Right renal pelvis (tissue), 4 donors: ENCODE measurements at places on chromosomes 6 and 20. TPM values are rescaled to one million over a fixed set of nuclear protein-coding genes. Genes with fewer than 3 reads are reported as not detected.

DNA sequence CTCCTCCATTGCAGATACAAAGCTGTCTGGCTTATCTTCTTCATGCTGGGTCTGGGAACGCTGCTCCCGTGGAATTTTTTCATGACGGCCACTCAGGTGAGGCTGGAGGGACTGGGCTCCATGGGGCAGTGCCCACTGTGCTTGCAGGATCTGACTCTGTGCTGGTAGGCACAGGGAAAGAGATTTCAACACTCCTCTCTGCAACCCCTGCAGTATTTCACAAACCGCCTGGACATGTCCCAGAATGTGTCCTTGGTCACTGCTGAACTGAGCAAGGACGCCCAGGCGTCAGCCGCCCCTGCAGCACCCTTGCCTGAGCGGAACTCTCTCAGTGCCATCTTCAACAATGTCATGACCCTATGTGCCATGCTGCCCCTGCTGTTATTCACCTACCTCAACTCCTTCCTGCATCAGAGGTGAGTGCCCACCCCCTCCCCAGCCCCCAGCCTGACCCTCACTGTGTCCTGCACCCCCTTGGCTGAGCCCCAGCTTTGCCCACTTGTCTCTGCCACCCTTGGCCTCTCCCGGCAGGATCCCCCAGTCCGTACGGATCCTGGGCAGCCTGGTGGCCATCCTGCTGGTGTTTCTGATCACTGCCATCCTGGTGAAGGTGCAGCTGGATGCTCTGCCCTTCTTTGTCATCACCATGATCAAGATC lies 6.1 kb downstream of the SLC29A1 start:
- no peak for DNase-seq

GRCh38 chr6:89438248-89438647 lies 5.3 kb downstream of the ANKRD6 start:
- no peak for DNase-seq

DNA sequence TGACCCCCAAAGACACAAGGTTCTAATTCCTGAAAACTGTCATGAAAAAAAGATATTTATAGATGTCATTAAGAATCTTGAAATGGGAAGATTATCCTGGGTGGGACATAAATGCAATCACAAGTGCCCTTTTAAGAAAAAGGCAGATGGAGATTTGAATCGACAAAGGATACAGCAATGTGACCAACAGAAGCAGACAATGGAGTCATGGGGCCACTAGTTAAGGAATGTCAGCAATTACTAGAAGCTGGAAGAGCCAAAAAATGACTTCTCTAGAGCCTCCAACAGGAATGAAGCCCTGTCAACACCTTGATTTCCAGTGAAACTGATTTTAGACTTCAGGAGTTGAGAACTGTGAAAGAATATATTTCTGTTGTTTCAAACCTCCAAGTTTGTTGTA lies 448.5 kb downstream of the MEI4 start:
- no peak for DNase-seq

GRCh38 chr6:97586344-97586743 lies 303.3 kb upstream of the MMS22L start:
- no peak for DNase-seq

DNA sequence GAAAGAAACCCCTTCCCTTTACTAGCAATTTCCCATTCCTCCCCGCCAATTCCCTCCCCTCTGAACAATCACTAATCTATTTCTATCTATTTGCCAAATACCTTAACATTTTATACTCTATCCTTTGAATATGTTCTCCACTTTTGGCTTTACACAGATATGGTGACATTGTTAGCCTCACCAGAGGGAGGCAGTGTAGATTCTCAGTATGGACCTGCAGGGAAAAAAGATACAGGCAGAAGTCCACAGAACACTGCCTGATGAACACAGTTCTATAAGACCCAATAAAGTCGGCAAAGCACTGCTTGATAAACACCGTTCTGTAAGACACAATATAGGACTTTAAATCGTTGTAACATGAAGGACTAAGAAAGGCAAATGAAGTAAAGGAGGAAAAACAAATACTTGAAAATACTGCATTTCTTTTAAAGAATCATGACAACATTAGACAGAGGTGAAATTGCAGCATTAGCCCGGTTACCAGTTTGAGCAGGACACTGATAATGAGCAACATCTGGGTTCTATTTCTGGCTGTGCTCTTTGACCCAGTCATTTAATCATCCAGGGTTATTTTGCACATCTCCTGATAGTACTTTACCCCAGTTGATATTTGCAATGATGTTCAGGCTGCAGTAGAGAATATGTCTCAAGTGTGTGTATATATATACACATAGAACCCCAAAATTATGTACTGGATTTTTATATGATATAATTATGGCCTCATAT lies 296.8 kb downstream of the UTRN start:
- DNase-seq: no peak

DNA sequence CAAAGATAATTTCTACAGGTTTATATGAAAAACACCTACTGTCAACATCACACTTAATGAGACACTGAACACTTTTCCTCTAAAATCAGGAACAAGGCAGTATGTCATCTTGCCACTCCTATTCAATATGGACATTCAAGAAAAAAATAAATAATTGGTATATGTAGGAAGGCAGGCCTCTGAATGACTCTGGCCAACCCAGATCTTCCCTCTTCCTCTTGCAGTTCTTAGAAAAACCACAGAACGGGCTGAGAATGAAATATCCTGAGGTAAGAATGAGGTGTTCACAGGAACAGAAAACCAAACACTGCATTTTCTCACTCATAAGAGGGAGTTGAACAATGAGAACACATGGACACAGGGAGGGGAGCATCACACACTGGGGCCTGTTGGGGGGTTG lies 1207.2 kb upstream of the CITED2 start:
- no peak for DNase-seq

DNA sequence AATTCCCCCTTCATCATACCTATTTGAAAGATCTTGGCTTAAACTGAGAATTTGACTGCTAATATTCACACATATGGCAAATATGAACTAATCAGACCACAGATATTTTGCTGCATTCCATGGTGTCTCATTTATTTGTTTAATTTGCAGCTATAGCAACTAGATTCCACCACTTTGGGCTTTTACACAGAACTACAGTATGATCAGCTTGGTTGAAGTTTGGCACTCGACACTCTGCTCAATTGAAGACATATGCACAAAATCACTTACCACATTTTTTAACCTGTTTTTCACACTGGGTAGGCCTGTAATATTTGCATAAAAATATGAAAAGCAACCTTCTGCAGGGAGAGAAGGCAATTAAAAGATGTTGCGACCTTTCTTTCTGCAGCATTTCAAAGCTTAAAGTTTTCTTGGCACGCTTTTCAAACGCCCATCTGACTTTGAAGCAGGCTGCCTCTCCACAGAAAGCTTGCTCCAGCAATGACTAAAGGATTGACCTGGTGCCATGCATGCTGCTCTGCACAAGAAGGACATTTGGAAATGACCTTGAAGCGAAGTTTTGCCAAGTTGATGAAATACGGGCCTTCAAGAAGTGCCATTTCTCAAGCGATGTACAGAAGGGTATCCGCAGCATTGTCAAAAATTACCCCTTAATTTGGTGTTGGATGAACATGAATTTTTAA lies 126.7 kb downstream of the AIG1 start:
- DNase-seq: no peak

DNA sequence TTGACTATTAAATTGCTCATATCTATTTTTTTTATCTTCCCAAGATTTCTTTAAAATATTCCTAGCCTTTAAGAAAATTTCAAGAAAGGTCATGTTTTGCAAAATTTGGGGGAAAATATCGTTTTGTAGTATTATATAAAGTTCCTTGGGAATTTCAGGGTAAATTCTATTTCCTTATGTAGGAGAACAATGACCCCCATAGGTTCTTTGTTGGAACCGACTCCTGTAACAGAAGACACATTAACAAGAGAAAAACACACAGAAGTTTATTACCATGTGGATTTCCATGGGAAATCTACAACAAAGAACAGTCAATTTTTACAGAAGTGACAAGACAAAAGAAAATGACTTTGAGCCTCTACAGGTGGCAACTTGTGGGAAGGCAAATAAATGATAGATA lies 68.1 kb downstream of the ADGB start:
- DNase-seq: no peak

DNA sequence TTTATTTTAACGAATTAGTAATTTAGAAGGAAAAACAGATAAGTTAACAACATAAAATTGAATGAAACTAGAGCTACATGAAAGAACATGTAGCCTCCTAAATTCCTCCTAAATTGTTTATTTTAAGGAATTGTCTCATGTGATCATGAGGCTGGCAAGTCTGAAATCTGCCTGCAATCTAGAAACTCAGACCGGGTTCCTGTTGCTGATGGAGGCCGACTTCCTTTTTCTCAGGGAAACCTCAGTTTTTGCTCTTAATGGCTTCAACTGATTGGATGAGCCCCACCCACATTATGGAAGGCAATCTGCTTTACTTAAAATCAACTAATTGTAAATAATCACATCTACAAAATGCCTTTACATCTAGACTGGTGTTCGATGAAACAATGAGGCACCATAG lies 267.6 kb upstream of the PRND start:
- no peak for DNase-seq

DNA sequence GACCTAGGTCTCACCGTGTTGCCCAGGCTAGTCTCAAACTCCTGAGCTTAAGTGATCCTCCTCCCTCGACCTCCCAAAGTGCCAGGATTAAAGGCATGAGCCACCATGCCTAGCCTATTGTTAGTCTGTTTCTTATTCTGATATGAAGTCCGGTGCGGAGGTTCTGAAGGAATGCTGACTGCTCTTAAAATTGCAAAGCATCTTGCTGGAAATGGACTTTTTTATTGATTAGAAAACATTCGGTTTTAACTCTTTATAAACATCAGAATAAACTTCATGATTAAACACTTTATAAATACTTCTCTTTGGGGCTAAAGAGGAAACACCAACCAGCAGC lies 3.2 kb downstream of the TNFAIP3 start:
- DNase-seq: no peak

DNA sequence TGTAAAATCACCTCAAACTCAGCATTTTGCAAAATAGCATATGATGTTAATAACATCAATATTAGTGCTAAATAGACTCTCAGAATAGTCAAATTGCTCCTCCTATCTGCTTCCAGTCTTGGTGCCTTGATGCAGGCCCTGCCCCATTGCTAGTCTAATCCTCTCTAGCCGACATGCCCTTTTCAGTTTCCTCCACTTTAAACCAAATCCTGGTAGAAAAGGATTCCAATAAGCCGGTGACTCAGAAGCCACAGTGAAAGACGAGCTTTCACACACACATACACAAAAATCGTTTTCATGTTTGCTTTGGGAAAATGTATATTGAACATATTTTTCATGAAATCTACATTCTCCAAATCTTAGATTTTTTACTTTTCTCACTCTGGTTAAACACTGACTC lies 203.1 kb downstream of the LMBRD1 start:
- DNase-seq: no peak

DNA sequence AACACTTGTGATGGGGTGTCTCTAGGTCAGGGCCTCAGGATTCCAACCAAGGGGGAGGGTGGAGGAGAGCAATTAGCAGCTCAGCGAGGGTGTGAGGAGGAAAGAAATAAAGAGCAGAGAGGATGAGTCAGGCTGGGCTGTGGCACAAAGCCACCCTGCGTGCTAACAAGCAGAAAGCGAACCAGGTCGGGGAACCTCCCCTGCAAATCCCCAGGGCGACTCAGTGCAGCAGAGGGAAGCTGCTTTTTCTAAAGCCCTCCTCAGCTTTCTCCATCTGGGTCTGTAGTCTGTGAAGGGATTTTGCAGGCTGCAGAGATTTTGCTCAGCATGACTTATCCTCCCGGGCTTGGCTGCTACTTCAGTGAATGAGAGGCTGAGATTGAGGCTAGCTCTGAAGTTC lies 6.6 kb upstream of the SPO11 start:
- DNase-seq: no peak

DNA sequence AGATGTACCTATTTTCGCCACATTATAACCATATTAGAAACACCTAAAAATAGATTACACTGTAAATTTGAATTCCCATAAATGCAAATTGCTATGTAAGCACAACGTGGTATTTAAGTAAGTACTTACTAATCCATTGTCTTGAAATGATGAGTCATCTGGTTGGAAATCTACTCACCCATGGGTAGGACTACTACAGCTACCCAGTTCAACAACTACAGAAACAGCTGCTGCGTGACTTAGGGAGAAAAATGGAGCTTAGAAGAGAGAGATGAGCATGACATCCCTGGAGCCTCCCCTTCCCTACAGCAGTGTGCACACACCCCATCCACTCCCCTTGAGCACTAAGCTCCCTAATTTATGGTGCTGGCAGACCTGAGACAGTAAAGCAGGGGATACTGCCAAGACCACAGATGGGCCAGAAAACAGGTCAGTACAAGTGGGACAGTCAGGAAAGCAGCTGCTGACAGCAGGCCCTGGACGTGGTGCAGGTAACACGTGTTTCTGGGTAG lies 26.9 kb downstream of the RRAGD start:
- DNase-seq: no peak

GRCh38 chr6:53202052-53202451 lies 53.4 kb upstream of the GCM1 start:
- DNase-seq: no peak

DNA sequence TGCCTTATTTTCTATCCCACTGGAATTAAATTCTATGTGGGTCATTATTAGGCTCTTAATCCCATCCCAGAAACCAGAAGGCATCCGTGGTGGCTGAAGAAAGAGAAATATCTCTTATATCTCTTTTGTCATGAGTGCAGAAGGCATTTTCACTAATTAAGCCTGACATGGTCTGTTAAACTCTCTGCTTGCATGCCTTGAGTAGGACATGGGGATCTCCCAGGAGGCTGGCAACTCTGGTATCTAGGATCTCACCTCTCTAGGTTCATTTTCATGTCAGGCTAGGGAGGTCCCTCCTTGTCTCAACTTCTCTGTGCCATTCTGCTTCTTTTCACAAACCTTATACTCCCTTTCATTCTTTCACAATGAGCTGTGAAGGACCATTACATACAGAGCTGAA lies 25.3 kb upstream of the GPR63 start:
- DNase-seq: no peak

- DNase-seq: no peak
Observed at GRCh38 chr6:121112356-121112755, 221.9 kb downstream of the TBC1D32 start.

DNA sequence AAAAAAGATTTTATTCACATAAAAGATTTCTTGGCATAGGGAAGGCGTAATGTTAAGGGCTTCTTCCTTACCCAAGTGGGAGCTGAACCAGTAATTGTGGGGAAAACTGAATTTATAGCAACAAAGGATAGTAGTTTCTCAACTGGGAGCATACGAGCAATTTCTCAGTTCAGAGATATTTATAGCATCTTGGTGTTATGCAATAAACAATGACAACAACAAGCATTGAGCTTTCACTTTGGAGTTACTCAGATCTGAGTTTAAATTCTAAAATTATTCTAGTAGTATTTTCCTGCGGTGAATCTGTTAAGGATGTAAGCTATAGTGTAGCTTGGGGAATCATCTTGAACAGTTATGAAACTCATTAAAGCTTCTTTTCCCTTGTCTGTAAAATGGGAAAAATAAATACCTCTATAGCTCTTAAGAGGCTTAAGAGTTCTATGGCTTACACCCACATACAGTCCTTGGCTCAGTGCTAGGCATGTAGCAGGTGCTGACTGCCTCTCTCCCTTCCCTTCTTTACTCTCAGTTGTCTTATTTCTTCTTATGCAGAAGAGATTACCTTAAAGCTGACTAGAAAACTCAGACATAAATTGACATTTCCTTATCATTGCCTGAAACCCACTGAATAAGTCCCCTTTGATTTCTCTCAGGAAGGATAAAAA lies 58.8 kb downstream of the SAMD5 start:
- no peak for DNase-seq

GRCh38 chr20:57103146-57103800 lies 163.2 kb downstream of the BMP7 start:
- DNase-seq: no peak

Gene PI16
- polyA plus RNA-seq: 2.1 TPM

Gene GPR6
- polyA plus RNA-seq: not detected

Gene REV3L
- 46.5 TPM for polyA plus RNA-seq

Gene AHI1
- polyA plus RNA-seq: 47.5 TPM
